ENCODE measurements at places on chromosomes 12 and 14.

DNA sequence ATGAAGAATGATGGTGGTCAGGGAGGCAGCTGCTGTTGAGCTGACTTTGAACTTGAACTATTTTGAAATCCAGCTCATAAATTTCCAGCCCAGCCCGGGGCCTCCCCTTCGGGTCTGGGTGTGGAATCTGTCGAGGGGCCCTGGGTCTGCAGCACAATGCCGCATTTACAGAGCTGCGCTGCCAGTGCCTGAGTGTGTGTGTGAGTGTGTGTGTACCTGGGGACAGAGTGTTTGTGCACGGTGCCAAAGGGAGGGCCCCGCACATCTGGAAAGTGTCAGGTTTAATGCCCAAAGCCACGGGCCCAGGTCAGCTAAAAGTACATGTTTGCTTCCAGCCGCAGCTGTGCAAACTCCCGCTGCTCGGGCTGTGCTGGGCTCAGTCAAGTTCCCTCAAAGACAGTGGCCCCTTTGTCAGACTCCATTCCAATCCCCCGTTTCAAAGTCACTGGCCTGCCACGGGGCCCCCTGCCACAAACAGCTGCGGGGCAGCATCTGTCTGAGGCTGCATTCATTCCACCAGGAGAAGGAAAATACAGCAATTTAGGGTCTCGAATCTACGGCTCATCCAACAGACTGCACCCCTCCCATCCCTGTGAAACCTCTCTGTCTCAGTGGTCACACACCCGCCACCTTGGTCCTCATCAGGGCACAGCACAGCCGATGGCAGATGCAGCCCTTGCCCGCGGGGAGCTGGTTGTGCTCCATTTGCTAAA is 16.3 kb upstream of the RFLNA start:
- no peak for DNase-seq

DNA sequence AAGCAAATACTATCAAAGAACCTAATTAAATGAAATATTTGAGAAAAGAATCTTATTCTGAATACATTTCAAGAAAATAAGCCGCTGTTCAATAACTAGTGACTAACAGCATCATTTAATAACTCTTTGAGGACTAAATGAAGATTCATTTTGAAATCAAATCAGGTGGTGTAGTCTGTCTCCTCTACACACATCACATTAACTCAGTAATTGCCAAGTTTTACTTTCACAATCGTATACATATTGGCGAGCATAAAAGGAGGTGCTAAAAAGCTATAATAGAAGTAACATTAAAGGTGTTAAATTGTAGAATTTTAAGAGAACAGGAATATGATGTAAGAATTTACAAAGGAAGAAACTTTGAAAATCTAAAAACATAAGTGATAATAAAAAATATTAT is 185.1 kb downstream of the MDGA2 start:
- no peak for DNase-seq

- no peak for DNase-seq
Observed at GRCh38 chr14:90567191-90567590, 170.4 kb downstream of the CALM1 start.

- no peak for DNase-seq
Observed at GRCh38 chr12:75000120-75000519, 209.5 kb downstream of the KCNC2 start.

Data from activated CD4-positive, alpha-beta T cell treated with anti-CD3 and anti-CD28 coated beads for 48 hours (primary cell).